Breast epithelium (tissue), 4 donors: ENCODE measurements at places on chromosomes 7 and 10. TPM values are rescaled to one million over a fixed set of nuclear protein-coding genes. Genes with fewer than 3 reads are reported as not detected.

Gene OR13A1
- total RNA-seq = not detected

Gene PCBD1
- 52.4 TPM for total RNA-seq

GRCh38 chr7:31958226-31958625 is 112.0 kb downstream of the PDE1C start:
- H3K27ac ChIP-seq = no peak overlapping the region
- H3K4me3 ChIP-seq = no peak overlapping the region
- no peak for DNase-seq

- H3K27me3 ChIP-seq = no peaks in the 10 kb centered on the region
- no peaks in the 10 kb centered on the region for H3K4me1 ChIP-seq
- H3K4me3 ChIP-seq = no peak overlapping the region
- no peak for DNase-seq
- H3K36me3 ChIP-seq = no peaks in the 10 kb centered on the region
These were observed 13.6 kb upstream of the ITGB1 start for GRCh38 chr10:32971536-32972091.

DNA sequence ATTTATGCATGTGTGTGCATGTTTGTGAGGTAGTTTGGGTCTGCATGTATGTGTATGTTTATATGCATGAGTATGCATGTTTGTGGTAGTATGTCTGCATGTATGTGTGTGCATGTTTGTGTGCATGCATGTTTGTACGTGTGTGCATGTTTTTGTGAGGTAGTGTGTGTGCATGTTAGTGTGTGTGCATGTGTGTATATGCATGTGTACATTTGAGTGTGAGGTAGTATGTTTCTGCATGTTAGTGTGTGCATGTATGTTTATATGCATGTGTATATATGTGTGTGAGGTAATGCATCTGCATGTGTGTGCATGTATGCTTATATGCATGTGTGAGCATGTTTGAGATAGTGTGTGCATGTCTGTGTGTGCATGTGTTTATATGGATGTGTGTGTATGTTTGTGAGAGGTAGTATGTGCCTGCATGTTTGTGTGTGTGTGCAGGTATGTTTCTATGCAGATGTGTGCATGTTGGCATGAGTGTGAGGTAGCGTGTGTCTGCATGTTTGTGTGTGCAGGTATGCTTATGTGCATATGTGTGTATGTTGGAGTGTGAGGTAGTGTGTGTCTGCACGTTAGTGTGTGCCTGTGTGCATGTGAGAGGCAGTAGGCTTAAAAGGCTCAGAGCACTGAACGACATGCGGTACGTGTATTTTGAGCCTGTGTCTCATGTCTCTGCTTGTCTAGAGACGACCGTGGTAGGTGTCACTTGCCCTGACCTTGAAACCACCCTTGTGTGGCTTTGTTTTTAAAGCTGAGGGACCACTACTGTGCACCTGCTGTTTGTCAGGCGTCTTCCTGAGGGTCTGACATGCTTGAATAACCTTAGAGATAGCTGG is 43.7 kb downstream of the PFKP start:
- no peaks in the 10 kb centered on the region for H3K27me3 ChIP-seq
- no peak for DNase-seq
- no peaks in the 10 kb centered on the region for H3K36me3 ChIP-seq
- H3K4me3 ChIP-seq = no peak overlapping the region

Gene PALD1
- 1.9 TPM for total RNA-seq

- no peak for DNase-seq
- H3K4me1 ChIP-seq = no peaks in the 10 kb centered on the region
- H3K4me3 ChIP-seq = no peak overlapping the region
- H3K27me3 ChIP-seq = no peaks in the 10 kb centered on the region
These were observed 10.0 kb upstream of the MBL2 start for GRCh38 chr10:52782554-52782953.

- no peaks in the 10 kb centered on the region for H3K27me3 ChIP-seq
- DNase-seq = no peak
- H3K4me1 ChIP-seq = no peaks in the 10 kb centered on the region
- H3K36me3 ChIP-seq = no peaks in the 10 kb centered on the region
- no peak overlapping the region for H3K27ac ChIP-seq
These were observed 61.1 kb downstream of the RNF133 start for GRCh38 chr7:122637784-122638183.

Gene ZNF25
- 13.8 TPM for total RNA-seq

DNA sequence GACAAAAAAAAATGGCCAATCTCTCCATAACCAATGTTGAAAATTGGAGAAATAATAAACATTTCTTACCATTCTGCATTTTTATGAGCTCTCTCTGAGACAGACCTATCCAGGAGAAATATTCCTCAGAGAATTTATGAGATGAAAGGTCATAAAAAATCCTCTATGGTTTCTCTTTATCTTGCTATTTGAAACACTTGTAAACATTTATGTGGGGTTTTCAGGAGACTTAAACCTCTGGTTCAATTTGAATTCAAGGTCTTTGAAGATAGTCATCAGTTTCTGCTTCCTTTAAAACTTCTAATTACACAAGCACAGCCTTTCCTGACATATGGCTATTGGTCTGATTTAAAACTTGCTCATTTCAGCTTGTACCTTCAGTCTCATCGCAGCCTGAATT is 78.5 kb upstream of the APBB1IP start:
- no peak for DNase-seq
- no peaks in the 10 kb centered on the region for H3K27me3 ChIP-seq
- H3K36me3 ChIP-seq = no peaks in the 10 kb centered on the region
- H3K4me3 ChIP-seq = no peak overlapping the region
- no peak overlapping the region for H3K27ac ChIP-seq

DNA sequence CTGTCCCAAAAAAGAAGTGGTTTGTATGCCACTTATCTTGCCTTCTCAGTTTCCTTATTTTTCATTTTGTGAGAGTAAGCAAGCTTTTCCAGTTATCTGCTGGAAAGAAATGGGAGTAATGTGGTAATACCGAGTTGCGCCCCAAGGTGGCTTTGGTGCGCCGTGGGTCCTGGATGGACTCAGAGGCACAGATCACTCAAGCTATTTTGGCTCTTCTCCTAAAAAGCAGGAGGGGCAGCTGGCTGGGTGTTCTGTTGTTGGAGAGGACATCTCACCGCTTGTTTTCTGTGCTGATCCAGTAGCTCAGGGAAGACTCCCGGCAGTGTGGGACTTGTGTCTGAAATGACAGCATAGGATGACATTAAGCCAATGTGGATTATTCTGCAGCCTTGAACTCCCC is 16.4 kb downstream of the PRKRIP1 start:
- no peak overlapping the region for H3K4me3 ChIP-seq
- H3K36me3 ChIP-seq = peaks cover 6% of the 10 kb centered on the region
- no peaks in the 10 kb centered on the region for H3K4me1 ChIP-seq

DNA sequence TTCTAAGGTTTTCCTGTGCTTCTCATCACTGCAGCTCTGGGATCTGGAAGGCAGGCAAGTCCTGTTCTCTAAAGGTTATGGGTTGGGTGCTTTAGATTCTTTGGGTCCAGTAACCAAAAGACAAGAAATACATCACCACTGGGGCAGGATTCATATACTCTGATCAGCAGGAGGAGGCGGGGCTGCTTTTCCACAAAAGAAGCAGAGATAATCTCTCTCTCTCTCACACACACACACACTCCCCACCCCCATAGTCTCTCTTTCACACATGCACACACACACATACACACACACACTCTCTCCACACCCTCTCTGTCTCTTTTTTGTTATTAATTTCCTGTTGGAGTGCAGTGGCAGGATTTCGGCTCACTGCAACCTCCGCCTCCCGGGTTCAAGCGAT is 13.0 kb upstream of the ACBD5 start:
- H3K4me1 ChIP-seq = no peaks in the 10 kb centered on the region
- no peak overlapping the region for H3K27ac ChIP-seq
- no peak overlapping the region for H3K4me3 ChIP-seq
- DNase-seq = no peak
- peaks cover 11% of the 10 kb centered on the region for H3K27me3 ChIP-seq
- no peaks in the 10 kb centered on the region for H3K36me3 ChIP-seq

GRCh38 chr10:1372212-1372611 is 316.0 kb downstream of the WDR37 start:
- no peak for DNase-seq
- no peak overlapping the region for H3K27ac ChIP-seq
- no peaks in the 10 kb centered on the region for H3K27me3 ChIP-seq
- no peaks in the 10 kb centered on the region for H3K4me1 ChIP-seq
- no peak overlapping the region for H3K4me3 ChIP-seq

Gene PIK3AP1
- 26.9 TPM for total RNA-seq
